Fibroblast of skin of left biceps (primary cell): ENCODE measurements at places on chromosomes 3 and 15.
A peak's percentile ranks its signal among the peaks of the same experiment; 100 is the strongest.

- peak; percentile 63 for DNase-seq
Measured at GRCh38 chr3:122497425-122497824, 17.3 kb downstream of the KPNA1 start.

DNA sequence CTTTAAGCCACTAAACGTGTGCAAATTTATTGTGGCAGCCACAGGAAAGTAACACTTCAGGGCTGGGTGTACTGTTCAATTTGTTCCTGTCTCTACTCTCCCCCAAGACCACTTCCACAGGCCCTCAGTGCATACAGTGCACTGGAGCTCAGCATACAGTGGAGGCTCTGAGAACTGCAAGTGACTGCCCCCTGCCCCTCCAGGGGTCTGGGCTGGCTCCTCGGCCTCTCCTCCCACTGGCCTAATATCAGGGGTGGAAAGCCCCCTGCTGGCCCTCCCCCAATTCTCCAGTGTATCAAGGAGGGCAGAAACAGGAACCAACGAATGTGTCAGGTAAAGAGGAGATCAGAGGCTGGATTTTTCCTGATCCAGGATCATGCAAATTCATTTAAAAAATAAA lies 19.9 kb upstream of the HEG1 start:
- no peak for DNase-seq

DNA sequence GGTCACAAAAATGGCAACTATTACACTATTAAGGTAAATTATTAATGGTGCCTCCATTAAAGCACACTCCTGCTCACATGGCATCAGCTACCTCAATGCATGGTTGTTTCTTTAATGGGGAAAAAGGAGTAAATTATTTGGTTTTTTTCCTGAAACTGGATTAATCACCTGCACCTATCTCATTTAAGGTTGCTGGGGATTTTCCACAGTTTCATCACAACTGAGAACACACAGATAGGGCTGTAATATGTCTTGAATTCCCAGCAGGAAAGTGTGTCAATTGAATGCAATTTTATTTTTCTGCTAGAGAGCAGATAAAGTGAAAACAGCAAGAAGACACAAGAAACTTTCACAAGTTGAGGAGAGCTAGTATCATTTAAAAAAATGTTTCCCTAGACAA lies 36.4 kb downstream of the RFTN1 start:
- peak; percentile 49 for DNase-seq

DNA sequence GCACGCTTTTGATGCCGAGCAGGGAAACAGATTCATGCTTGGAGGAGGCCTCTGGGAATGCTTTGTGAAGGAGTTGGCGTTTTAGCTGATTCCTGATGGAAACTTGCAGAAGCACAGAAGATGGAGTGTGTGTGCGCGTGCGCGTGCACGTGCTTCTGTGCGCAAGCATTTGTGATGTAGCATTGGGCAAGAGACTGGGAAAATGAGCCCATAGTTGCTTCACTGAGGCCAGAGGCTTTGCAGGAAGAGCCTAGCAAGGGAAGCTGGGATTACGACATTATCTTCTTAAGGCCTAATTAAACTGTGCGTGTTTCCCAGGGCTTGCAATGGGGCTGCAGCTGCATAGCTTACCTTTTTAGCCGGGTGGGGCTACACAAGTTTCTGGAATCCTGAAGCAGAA lies 18.1 kb upstream of the AGBL1 start:
- DNase-seq, result no peak

DNA sequence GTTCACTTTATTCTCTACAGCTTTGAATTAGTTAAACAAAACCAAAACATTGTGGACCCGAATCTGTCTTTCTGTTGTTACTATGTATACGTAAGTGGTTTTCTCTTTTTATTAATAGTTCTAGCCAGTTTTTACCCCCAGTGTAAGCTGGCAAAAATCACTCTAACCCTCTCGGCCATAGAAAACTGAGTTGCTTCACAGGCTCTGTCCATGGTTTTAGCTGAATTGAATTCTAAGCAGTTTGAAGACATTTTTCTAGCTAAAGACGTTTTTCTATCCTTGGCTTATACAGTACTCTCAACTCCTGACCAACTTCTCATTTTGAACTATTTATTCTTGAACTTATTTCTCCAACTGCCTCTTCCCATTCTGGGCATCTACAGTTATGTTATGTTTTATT lies 62.9 kb downstream of the CDIN1 start:
- DNase-seq, result no peak

DNA sequence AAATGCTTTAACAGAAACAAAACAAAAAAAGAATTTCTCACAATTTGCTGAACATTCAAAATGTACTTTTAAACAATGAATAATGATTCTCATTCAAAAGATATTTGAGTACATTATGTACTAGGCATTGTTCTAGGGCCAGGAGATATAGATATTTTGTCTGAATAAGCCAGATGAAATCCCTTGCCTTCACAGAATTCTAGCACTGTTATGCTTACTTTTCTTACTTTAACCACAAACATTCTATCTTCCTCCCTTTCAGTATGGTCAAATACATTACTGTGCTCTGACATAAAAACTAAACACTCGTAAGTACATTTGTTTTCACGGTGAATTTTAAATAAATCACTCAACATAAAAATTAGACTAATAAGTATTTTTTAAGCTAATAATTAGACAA lies 116.7 kb downstream of the ADAM10 start:
- DNase-seq, result no peak

GRCh38 chr15:70466895-70467529 lies 296.3 kb downstream of the UACA start:
- DNase-seq, result peak; percentile 30

DNA sequence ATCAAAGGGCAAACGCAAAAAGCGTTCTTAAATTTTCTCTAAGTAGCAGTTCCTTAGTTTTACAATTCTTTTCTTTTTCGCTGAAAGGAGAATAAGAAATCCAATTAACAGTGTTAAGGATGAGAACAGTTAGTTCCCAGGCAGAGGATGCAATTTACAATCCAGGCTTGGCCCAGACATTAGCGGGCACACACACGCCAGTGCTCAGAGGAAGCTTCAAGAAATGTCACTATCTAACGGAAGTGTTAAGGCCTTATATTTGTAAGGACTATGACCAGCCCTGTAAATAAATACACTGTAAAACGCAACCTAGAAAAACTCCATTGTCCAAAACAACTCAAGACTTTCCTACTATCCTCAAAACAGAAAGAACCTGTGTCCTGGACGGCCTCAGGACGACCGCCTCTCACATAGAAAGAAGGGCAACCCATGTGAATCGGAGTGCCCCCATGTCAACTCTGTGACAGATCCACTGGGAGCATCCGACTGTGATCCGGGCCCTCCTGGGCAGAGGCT lies 1.3 kb downstream of the ACAP2 start:
- no peak for DNase-seq
